Inflammatory macrophage (primary cell): ENCODE measurements at places on chromosomes 12 and 14.

- DNase-seq: no peak
Observed at GRCh38 chr12:132606466-132606865, 3.9 kb downstream of the LRCOL1 start.

DNA sequence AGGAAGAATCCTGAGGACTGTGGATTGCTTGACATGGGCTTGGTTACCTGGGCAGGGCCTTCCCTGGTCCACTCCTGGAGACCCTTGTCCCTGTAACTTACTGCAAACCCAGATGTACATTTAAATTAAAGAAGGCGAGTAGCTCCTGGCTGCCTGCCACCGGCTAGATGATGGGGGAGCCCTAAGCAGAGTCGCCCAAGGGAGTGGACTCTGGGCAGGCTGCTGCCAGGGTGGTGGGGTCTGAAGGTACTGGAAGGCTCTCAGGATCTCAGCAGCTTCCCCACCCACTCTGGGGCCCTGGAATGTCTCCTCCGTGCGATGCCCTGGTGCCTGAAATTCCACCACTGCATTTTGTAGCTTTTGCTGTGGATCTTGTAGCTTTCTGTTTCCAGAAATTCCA lies 74.7 kb downstream of the FBXL14 start:
- no peak for DNase-seq

GRCh38 chr12:95323212-95323611 lies 105.6 kb downstream of the VEZT start:
- no peak for DNase-seq

GRCh38 chr14:105531088-105531893 lies 4.9 kb downstream of the TMEM121 start:
- DNase-seq: no peak
